ENCODE measurements at places on chromosomes 6 and 20. TPM values are rescaled to one million over a fixed set of nuclear protein-coding genes. Genes with fewer than 3 reads are reported as not detected.

- DNase-seq, result no peak
Measured at GRCh38 chr6:18087396-18088165, 34.9 kb downstream of the NHLRC1 start.

GRCh38 chr6:66866801-66867200 is 1159.8 kb upstream of the EYS start:
- DNase-seq, result no peak

GRCh38 chr20:54229566-54230160 is 21.8 kb downstream of the PFDN4 start:
- no peak for DNase-seq

DNA sequence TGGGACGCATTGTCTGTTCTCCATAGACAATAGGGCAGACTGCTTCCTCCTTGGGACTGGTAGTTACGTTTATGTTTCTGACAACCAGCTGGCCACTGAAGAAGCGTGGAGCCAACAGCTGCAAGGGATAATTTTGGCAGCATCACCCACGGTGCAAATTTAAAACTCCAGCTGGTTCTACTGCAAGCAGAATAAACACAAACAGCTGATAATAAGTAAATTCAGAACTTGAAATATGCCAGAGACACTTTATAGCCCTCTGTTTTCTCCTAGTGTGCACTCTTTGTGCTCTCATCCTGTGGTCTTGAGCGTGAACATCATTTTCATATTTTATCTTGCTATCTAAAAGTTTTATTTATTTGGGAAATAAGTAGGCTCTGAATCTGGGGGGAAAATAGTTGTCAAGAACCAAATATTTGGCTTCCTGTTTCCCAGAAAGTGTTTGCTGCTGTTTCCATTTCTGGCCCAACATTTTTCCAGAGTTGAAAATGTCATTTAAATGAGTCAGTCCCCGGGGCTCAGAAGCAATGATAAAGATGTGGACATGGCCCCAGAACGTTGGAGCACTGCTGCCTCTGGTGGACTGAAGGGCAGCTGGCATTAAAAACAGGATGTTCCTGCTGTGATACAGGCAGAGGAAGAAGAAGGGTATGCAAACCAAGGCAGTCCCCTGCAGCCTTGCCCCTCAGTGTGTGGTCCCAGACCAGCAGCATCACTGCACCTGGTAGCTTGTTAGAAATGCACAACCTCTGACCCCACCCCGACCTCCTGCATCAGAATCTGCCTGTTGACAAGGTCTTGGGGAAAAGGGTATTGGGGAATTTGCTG is 12.5 kb upstream of the THBD start:
- DNase-seq, result no peak

The SLC17A9 gene
- 4.9 TPM for total RNA-seq

The ZSCAN9 gene
- total RNA-seq, result 19.3 TPM

The NOX3 gene
- total RNA-seq, result not detected

The SLC17A1 gene
- total RNA-seq, result not detected

All from breast epithelium (tissue), 4 donors.